ENCODE measurements at places on chromosomes 2 and 18. TPM values are rescaled to one million over a fixed set of nuclear protein-coding genes. Genes with fewer than 3 reads are reported as not detected.
A peak's percentile ranks its signal among the peaks of the same experiment; 100 is the strongest.

- DNase-seq = peak; percentile 50
Observed at GRCh38 chr2:97011977-97012569, 25.7 kb upstream of the FAM178B start.

- DNase-seq = no peak
Observed at GRCh38 chr2:98903064-98903355, 33.0 kb downstream of the CRACDL start.

GRCh38 chr2:141311430-141311829 is 819.4 kb downstream of the LRP1B start:
- DNase-seq = no peak

DNA sequence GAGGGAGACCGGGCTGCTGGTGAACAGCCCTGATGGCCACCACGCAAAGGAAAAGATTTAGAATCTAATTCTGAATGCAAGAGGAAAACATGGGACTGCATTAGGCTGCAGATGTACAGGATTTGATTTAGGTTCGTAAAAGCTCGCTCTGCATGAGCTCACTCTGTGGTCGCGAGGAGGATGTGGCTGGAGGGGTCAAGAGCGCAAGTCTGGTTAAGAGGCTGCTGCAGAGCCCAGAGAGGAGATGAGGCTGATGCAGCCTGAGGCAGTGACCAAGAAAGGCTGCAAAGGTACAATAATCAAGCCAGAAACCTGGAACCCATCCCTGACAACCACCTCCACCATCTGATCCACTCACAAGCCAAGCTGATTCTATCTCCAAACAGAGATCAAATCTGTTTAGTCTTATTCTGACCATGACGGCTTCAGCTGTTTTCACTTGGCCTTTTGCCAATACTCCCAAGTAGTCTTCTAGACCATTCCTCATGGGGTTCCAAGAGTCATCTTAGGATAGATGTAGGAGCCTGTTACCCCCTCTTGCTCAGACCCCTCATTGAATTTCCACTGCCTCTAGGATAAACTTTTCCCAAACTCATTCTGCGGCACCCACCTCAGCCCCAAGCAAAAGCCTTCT is 58.9 kb upstream of the ARL4C start:
- DNase-seq = peak; percentile 5

Gene FAP
- 0.78 TPM for polyA plus RNA-seq

DNA sequence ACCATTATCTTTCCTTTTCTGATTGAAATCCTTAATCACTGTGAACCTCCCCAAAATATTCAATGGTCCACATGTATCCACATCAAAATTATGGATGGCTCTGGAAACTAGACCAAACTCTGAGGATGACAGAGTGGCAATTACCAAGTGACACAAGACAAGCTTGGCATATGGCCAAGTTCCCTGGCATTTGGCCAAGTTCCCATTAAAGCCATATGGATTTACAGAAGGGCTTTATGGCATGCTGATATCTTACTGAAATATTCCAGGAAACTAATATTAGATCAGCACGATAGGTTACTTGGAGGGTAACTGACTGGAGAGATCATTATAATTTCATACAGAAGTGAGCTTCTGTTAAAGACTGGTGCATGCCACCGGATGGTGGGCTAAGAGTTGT is 21.9 kb upstream of the CERS6 start:
- DNase-seq = peak; percentile 84

DNA sequence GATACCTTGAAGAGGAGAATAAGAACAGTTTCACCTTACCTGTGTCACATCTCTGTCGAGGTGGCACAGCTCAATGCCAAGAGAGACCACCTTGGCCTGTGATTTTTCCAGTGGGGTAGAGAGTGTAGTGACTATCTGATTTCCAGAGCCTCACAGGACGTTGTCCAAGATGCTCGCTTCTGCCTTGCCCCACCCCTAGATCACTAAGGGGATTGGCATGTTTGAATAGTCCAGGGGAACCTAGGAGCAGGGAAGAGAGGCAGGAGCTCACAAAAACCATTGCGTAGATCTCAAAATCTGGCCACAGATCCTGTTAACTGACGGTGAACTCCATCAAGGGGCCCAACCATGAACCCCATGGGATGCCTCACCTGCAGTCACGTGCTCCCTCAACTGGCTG is 24.2 kb downstream of the TMEM178A start:
- no peak for DNase-seq

GRCh38 chr2:195642027-195642678 is 14.9 kb upstream of the SLC39A10 start:
- no peak for DNase-seq

GRCh38 chr2:168350380-168350779 is 103.0 kb upstream of the STK39 start:
- peak; percentile 51 for DNase-seq

GRCh38 chr2:137525132-137525531 is 439.1 kb upstream of the HNMT start:
- DNase-seq = no peak

Gene IL1RL1
- 3.4 TPM for polyA plus RNA-seq

Gene TRABD2A
- polyA plus RNA-seq = 2.7 TPM

Gene DNAJC27
- 0.89 TPM for polyA plus RNA-seq

- no peak for DNase-seq
Observed at GRCh38 chr18:56652802-56653201, 1.6 kb downstream of the WDR7 start.

Gene NXPH2
- 0.24 TPM for polyA plus RNA-seq

DNA sequence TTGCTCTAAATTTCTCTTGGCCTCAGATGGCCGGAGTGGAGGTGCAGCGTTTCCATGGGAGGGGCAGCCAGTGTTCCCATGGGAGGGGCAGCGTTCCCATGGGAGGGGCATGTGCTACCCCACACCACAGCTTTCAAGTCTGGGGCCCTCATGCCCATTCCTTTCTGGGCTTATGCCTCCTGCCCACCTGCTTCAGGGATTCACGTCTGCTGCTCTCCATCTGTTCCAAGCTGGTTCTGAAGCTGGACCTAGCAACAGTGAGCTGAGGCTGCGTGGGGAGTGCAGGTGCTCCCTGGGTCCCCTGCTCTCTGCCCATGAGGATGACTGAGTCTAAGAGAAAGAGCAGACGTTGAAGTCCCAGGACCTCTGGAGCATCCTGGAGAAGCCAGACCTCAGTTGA is 243.1 kb upstream of the PXDN start:
- no peak for DNase-seq

DNA sequence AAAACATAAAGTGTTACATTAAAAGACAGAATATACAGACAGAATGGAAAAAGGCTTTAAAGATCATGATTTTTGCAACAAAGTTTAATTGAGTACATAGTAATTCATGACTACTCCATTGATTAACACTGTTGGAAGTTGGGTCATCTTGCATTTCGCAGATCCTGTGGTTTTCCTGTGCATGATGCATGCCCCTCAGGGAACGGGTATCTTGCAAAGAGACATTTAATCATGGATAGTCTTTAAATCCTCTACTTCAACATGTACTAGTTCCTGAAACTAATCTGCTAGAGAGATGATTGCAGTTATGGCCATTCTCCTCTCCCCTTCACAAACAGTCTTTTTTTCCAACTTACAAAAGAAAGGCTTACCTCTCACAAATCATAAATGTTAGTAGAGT is 155.6 kb upstream of the DSEL start:
- DNase-seq = no peak

GRCh38 chr2:101558740-101559525 is 84.0 kb upstream of the RFX8 start:
- peak; percentile 39 for DNase-seq

DNA sequence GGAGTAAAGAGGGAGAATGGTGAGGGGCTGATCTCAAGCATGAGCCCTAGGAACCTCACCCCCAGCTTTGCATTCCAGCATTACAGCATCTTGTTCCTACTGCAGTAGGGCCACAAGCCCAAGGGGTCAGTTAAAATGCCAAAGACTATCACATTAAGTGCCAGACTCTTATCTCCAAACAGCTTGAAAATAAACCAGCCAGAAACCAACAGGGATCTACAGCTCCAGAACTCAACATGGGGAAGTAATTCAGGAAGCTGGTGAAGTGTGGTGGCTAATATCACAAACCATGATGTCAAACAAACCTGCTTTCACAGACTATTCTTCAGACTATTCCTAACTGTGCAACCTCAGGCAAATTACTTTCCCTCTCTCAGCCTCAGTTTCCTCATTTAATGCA is 278.3 kb downstream of the TNS1 start:
- DNase-seq = no peak

GRCh38 chr2:3627500-3628100 is 30.4 kb upstream of the ALLC start:
- no peak for DNase-seq

Gene FAM110C
- polyA plus RNA-seq = 6.2 TPM

Gene TMEM182
- polyA plus RNA-seq = 0.67 TPM

Gene LRRC30
- not detected for polyA plus RNA-seq

DNA sequence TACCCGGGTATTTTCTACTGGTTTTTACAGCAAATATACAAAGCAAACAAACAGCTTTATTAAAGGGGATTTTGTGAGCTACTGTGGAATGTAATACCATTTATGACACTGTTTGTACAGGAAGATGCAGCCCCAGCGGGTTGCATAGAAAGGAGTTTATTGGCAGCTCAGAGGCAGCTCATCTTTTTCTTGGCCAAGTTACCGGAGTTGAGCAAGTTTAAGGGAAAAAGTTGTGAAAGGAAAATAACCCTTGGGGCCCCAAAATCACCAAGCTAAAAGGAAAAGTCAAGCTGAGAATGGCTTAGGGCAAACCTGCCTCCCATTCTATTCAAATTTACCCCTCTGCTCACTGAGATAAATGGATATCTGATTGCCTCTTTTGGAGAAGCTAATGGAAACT is 60.8 kb downstream of the MOB4 start:
- DNase-seq = no peak

Gene REG1B
- 0.37 TPM for polyA plus RNA-seq

- DNase-seq = peak; percentile 40
Observed at GRCh38 chr2:47783486-47784351, 774 bp downstream of the MSH6 start.

Gene TUBA3E
- polyA plus RNA-seq = not detected

Gene TMEM169
- polyA plus RNA-seq = 0.67 TPM

- no peak for DNase-seq
Observed at GRCh38 chr2:37570773-37571586, 100.5 kb downstream of the CDC42EP3 start.

DNA sequence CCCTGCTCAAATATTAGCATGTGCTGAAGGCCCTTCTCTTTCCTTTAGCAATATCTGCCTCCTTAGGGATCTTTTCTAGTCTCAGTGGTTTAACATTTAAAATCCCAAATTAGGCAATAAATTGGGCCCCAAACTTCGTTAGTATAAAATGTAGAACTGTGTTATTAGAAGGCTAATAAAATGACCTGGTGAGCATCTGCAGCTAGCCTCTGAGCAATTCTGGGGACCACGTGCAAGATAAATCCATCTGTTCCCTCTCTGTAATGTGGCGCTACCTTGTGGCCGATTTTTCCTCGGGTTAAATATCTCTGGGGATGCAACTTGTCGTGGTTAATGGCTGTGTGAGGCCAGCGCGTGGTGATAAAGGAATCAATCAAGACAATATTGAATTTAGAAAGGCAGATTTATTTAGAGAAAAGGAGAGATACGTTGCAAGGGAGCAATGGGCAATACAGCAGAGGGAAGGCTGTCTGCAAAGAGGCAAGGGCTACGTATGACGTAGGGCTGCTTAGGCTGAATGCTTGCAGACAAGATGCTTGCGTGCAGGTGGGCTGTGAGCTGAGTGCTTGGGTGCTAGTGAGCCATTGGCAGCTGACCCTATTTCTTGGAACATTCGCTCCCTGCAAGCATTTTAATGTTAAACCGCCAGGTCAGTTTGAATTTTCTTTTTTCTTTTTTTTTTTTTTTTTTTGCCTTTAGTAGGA is 18.5 kb upstream of the IL36G start:
- DNase-seq = peak; percentile 18

DNA sequence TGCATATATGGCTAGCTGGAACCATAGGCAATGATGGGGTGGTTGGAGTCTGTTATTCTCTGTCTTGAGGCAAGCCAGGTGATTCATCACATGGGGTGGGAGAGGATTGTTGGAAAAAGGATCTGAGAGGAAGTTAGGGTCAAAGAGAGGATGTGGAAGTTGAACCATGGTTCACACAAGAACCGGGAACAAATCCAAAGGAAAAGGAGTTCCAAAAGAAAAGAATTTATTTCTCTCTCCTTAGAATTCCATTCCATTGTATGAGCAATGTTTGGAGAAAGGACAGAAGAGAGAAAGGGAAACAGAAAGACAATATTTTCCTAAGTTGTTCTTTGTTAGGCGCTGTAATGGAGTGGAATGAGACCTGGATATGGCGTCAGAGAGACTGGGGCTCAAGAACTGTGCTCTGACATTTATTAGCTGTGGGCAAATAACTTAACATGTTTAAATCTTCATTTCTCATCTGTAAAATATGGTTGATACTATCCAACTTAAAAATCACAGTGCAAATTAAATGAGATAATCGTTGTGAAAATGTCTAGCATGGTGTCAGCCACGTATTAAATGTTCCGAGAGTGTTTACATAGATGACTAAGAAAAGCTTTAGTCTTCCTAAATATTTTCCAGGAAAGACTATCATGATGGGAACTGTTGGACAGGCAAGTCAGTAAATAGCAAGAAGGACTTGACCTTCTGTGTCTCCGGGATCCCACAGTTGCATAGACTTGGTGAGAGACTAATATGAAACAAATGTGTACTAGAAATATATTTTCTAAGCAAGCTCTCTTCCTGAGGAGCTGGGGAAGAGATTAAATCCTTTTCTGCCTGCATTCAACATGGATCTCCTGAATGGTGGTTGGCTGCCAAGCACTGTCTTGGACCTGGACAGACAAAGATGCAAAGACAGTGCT is 71.4 kb downstream of the TRIB2 start:
- no peak for DNase-seq

DNA sequence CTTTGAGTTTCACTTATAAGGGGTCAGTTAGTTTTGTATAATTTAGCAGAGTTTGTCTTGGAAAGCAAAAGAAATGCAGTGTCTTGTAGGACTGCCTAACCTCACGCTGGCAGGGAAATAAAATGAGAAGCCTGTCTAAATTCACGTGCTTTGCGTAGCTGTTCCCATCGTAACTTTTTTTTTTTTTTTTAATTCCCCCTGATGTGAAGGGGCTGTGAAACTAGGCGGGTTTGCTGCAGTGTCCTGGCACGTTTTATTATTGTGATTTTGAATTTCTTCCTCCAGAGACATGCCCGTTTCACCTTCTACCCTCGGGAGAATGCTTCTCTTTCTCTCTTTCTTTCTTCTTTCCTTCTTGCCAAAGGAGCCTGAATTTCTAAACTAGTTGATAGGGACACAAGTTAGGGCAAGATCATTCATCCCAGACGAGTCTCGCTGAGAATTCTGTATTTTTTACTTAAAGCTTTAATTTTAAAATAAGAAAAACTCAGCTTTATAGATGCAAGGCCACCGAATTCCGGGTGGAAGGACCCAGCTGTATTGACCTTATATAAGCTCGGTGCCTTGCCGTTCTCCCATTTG is 2.3 kb downstream of the MEIS1 start:
- no peak for DNase-seq

Gene DSG1
- not detected for polyA plus RNA-seq

DNA sequence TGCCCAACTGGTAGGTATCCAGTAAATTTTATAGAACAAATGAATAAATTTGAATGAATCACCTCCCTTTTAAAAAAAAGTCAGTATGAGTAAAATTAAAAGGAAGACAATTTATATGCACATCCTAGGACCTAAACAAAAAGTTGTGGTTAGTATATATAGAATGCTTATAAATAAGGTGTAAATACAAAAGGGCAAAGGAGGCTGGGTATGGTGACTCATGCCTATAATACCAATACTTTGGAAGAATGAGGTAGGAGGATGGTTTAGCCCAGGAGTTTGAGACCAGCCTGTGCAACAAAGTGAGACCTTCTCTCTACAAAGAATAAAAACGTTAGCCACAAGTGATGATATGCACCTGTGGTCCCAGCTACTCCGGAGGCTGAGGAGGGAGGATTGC is 12.8 kb downstream of the C2orf69 start:
- no peak for DNase-seq

GRCh38 chr18:33603454-33603853 is 25.4 kb downstream of the ASXL3 start:
- no peak for DNase-seq

Gene KYNU
- polyA plus RNA-seq = 1.9 TPM

Data from small intestine (tissue), 16 donors.